Mucosa of gallbladder (tissue), 1 donor: ENCODE measurements at places on chromosomes 13 and 19. TPM values are rescaled to one million over a fixed set of nuclear protein-coding genes. Genes with fewer than 3 reads are reported as not detected.

Gene LILRB3
- total RNA-seq = 3.1 TPM

DNA sequence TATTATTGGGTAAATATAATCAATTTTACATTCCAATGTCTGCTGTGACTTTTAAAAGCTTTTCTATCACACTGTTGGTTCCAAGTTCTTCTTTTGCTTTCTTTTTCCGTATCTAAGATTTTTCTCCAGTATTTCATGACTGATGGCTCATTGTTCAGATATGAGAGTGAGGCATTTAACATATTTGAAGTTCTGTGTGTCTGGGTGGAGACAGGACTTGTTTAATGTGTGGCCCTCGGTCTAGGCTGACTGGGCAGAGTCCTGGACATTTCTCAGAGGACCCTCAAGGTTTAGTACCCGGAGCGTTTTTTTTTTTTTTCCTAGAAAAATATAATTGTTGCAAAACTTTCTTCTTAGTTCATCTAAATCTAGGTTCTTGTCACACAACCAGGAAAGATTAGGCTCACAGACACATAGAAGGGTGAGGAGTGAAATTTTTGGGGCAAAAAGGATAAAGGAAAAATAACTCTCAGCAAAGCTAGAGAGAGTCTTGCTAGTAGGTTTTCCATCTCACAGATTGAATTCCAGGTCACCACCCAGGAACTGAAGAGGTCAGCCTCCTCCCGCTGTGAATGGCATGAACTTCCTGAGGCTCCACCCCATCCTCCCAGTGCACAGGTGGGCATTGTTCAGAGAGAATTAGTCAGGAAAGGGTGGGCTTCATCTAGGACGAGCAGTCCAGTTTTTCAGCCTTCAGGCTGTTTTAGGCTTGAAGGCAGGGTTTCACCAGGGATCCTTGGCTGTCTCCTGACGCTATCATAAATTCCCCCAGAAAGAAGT lies 1002.4 kb upstream of the PCDH9 start:
- DNase-seq = no peak

DNA sequence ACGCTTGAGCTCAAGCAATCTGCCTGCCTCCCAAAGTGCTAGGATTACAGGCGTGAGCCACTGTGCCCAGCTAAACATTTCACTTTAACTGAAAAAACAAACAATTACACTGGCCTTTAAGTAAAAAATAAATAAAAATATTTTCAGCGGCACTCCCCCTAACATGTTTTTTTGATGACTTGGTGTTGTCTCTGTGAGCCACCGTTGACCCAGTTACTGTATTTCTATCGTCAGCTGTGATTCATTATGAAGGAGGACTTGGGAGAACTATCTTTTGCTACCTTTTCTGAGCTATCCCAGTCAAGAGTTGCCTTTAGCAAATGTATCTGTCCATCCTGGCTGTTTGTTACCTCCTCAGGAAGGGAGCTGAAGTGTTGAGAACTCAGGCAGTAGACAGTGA lies 18.5 kb upstream of the C19orf33 start:
- no peak for DNase-seq

DNA sequence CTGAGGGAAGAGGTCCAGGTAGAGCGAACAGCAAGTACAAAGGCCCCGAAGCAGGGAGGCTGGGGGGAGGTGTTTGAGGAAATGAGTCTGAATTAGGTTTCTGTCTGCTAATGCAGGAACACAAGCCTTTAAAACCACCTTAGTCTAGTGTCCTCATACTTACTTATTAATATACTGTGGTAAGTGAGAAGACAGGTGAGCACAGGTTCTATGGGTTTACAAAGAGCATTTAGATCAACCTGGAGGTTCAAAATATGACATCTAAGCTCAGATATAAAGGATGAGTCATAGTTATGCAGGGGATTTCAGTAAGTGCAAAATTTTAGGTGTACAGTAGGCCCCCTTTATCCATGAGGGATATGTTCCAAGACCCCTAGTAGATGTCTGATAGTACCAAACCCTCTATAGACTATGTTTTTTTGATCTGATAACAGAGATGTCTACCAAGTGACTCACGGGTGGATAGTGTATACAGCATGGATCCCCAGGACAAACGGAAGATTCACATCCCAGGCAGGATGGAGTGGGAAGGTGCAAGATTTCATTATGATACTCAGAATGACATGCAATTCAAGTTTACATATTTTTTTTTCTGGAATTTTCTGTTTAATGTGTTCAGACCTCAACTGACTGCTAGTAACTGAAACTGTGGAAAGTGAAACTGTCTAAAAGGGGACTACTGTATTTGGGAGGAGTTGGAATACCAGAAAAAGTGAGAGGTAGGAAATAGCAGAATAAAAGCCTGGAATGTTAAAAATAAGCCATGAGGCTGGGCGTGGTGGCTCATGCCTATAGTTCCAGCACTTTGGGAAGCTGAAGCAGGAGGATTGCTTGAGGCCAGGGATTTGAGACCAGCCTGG lies 18.2 kb upstream of the MED4 start:
- no peak for DNase-seq

- no peak for DNase-seq
These were observed 19.5 kb upstream of the TRPC4 start for GRCh38 chr13:37889102-37889501.

DNA sequence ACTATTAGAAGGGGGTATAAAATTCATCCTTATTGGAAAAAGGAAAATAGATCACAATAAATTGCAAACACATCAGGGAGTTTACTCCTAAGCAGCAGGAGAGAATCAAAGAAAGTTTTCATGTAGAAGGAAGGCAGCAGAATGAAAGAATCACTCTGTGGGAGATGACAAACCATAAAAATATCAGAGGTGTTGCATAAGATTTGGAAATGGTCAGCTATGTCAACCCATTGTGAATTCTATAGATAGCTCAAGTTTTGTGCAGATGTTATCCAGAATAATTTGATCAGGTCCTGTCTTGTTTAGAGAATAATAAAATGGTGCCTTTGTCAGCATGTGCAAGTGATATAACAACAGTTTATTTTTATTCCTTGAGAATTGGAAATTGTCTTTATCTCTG lies 622.4 kb downstream of the DCT start:
- DNase-seq = no peak
